ENCODE measurements at places on chromosomes 2 and 18. TPM values are rescaled to one million over a fixed set of nuclear protein-coding genes. Genes with fewer than 3 reads are reported as not detected.

IL1F10 gene
- total RNA-seq = not detected

GRCh38 chr2:54986264-54986663 is 64.0 kb downstream of the RTN4 start:
- no peak for DNase-seq

DNA sequence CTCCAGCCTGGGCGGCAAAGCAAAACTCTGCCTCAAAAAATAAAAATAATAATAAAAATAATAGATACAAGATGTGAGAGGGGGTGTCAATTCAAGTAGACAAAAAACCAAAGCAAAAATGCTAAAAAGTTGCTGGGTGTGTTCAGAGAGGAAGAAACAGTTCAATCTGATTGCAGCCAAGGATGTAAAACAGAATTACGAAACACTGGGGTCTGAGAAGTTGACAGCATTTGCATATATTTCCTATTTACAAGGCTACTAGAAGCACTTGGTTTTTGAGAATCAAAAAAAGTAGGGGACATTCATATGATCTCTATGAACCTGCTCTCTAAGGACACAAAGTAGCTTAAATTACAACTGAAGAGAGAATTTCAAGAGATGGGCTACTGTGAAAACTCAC is 7.6 kb downstream of the TRIP12 start:
- DNase-seq = no peak

GNLY gene
- not detected for total RNA-seq

DNA sequence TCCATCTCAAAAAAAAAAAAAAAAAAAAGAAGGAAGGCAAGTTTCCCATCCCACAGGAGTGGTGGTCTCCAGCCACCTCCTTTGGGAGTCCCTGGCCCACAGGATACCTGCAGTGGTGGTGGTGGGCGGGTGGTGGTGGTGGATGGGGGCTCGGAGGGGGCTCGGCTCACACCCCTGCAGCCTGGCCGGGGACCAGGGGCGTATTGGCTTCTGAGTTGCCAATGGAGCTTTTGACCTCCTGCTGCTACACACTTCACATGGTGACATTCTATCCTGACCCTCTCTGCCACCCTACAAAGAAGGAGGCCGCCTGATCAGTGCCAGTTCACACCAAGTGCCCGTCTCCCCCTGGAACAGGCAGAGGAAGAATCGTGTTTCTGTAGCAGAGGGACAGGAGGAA is 119.6 kb downstream of the NFATC1 start:
- peak; percentile 64 for DNase-seq

GRCh38 chr18:44849361-44849760 is 168.7 kb downstream of the SETBP1 start:
- no peak for DNase-seq

DNA sequence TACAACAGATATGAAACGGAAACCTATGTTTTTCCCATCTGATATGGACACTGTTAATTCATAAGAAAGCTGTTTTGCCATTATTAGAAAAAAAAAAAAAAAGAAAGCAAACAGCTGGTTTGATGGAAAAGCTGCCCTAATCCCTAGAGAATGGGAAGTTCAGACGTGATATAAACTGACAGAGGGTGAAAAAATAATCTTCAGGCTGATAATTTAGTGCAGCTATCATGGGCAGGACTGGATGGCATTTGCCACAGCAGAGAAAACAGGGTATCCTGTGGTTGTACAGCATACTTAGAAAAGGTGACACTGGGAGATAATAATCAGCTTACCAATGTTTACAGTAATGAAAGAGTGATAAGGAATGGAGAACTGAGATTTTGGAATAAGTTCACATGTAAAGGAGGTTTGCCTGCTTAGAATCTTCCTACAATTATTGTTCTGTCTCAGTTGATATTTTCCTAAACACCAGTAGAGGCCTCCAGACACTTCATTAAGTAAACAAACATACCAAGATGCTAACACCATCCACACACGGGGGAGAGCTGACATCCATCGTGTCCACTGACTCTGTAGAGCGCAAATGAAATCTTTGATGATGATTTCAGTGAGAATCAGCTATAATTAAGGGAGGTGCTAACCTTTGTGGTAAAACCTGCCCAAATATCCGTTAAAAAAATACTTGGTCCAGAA is 211.6 kb upstream of the MMADHC start:
- no peak for DNase-seq

HOXD10 gene
- not detected for total RNA-seq

GRCh38 chr2:4090668-4091630 is 387.6 kb downstream of the DCDC2C start:
- no peak for DNase-seq

- no peak for DNase-seq
Measured at GRCh38 chr2:33784488-33784887, 185.4 kb upstream of the FAM98A start.

DNA sequence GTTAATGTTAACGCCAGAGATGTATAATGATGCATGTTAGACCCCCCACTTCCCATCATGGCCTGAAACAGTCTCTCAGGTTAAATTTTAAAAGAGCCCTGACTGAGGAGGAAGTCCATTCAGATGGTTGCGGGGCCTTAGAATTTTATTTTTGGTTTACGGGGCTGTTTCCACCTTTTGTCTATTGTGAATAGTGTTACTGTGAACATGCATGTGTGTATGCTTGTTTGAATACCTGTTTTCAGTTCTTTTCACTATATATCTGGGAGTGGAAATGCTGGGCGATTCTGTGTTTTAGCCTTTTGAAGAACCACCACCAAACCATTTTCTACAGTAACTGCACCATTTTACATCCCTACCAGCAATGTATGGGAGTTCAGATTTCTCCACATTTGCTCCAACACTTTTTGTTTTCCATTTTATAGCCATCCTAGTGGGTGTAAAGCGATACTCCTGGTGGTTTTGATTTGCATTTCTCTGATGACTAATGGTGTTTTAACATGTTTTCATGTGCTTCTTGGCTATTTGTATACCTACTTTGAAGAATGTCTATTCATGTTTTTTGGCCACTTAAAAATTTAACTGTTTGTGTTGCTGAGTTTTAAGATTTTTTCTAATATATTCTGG is 133.0 kb downstream of the MYO3B start:
- DNase-seq = no peak

HOXD4 gene
- not detected for total RNA-seq

KLHL41 gene
- 0.89 TPM for total RNA-seq

PAIP2B gene
- 0.55 TPM for total RNA-seq

GRCh38 chr18:78327643-78328042 is 652.0 kb upstream of the SALL3 start:
- no peak for DNase-seq

DNA sequence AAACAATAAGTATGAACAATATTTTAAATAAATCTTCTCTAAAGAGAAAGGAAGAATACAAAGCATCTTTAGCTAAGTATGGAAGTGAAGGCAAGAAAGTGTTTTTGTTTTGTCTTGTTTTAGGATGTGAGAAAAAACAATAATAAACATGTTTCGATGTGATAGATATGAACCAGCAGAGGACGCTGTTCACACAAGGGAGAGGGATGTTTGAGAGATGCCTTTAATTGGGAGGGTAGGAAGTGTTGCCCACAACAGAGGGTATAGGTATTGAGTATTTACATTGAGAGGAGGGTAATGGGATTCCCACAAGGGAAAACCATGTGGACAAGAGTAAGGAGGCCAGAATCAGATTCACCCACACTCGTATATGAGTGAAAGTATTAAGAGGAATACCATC is 55.1 kb downstream of the CDH19 start:
- no peak for DNase-seq

- DNase-seq = no peak
Measured at GRCh38 chr2:7539760-7540159, 622.5 kb downstream of the RNF144A start.

NMS gene
- not detected for total RNA-seq

DNA sequence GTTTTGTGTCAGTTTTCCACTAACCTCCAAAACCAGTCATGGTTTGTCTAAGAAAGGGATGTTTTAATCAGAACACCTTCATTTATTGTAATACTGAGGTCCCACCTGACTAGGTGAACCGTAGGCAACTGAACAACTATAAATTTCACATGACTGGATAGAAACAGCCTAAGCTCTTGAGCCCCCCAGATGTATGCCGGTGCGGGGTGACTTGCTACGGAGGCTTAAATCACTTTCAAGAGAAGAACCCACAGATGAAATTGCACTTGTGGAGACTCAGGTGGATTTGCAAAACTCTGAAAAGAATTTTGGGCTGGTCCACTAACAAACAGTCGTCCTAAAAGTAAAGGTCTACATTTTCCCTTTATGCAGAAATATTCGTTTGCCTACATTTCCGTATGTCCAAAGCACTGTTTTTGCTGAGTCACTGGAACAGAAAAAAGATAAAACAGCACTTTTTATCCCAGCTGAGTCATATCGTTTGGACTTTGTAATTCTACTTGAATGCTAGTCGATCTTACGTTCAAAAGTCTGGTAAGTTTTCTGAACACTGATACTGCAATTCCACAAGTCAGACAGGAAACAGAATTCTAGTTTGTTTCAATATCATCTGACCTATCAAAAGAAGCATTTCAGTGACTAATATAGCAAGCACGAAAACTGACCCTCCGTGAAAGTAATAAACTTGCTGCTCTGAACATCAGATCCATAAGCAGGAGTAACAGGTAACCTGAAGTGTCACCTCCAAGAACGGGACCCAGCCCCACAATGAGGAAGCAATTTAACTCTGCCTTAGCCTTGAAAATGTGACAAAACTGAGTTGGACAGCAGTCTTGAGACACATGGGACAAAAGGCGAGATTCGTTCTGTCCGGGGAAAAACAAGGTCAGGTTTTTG is 18.1 kb downstream of the ZNF516 start:
- no peak for DNase-seq

DNA sequence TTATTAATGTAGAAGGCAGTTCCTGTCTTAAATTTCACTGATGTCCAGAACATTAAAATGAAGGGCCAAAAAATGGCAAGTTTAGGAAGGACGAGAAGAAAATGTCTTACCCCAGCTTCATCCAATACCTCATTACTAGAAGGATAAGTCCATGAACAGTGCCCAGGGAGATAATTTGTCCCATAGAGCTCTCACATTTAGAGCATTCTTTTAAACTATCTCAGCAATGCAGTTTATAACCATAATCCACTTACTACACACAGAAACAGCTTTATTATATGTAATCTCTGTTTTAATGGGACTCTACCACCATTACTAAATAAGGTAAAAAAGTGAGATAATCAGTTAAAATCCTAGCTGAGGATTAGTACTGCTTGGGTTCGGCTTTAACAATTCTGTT is 142.5 kb downstream of the PARD3B start:
- DNase-seq = no peak

- DNase-seq = no peak
Measured at GRCh38 chr18:21000667-21001066, 110.9 kb downstream of the ROCK1 start.

DNA sequence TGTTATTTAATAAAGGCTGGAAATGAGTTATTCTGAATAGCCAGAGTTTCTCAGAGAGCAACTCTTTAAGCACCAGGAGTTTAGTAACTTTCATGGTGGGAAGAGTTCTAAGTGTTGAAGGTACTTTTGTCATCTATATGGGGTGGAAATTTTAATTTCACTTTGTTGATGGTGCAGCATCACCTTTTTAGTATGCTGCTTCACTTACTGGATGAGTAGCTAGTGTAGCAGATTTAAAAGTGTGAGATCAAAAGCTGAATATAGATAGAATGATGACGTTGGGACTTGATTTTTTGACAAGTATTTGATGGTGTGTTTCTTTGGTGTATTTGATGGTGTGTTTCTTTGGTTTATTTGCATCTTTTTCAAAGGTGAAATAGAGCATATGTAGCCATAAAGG is 47.3 kb downstream of the MAP4K4 start:
- no peak for DNase-seq

ZNF521 gene
- 57.1 TPM for total RNA-seq

- DNase-seq = no peak
Measured at GRCh38 chr18:12408247-12408869, 629 bp downstream of the PRELID3A start.

RIT2 gene
- total RNA-seq = not detected

GRCh38 chr2:204775766-204776165 is 230.5 kb downstream of the PARD3B start:
- DNase-seq = no peak

DNA sequence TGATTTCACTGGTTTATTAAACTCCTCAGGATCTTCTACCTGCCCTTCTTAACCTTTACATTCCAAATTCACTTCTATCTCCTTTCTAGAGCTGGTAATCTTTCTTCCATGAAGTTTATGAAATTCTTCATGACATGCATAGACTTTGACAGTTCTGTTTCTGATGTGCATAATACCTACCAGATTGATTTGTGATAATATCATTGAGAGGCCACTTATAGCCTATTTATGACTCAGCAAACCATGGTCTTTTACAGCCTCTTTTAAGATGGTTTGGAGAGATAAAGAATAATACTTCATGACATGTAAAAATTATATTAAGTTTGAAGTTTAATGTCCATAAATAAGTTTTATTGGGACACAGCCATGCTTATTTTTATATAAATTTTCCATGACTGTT is 14.0 kb downstream of the SCN2A start:
- no peak for DNase-seq

DNA sequence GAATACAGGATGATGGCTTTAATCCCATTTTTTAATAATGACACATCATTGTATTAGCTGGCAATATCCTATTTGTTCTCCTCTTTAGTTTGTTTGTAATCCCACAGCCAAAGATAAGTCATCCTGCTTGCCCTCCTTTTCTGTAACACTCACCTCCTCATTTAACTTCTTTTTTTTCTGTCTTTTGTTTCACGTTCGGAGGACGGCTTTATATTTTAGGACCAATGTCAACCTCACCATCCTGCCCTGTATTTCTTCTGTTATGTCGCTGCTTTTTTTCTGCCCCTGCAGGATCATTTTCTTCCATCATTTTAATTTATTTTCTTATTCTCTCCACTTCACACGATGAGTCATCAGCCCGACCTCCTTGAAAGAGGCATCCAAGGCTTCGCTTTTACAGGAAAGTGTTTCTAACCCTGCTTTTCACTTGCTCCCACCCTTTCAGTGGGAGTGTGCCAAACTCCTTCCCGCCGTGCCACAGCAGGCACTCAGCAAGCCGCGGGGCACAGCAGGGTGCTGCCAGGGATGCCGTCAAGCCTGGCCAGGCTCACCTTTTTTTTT is 11.4 kb downstream of the RAB31 start:
- DNase-seq = no peak

GRCh38 chr2:104874230-104874629 is 20.3 kb downstream of the POU3F3 start:
- DNase-seq = peak; percentile 63

DNA sequence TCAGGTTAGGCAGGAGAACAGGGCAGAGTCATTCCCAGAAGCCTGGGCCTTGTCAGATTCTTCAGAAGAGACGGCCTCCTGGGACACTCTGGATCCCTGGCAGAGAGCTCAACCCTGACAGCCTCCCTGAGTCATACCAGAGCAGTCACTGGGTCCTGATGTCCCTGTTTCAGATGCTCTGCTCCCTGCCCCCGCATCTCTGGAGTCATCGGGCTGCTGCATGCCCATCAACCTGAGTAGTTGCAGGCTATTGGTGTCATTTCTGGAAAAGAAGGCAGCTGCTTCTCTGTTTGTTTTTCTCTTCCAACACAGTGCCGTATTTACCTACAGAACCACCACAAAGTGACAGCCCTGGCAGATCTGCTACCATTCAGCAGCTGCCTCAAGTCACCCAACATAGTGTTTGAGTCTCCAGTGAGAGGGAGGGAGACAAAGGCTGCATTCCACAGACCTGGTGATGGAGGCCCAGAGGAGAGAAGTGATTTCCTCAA is 145.1 kb downstream of the B3GNT2 start:
- no peak for DNase-seq

Data from osteocyte (in vitro differentiated cells).